Kidney tubule cell (primary cell): ENCODE measurements at places on chromosomes 1 and 21.

DNA sequence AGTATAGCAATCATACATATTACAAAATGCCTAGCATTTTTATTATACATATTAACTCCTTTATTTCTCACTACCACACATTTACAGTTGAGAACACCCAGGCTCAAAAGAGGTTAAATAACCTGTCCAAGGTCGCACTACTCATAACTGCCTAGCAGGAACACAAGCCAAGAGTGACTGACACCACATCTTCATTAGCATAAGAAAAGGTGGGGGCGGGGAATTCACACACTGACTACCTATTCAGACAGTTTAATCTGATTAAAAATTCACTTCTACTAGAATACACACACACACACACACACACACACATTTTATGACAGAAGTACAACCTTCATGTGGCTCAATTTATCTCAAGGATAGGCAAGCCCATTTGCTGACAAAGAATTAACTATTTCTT is 77.8 kb upstream of the CACHD1 start:
- no peak for DNase-seq

DNA sequence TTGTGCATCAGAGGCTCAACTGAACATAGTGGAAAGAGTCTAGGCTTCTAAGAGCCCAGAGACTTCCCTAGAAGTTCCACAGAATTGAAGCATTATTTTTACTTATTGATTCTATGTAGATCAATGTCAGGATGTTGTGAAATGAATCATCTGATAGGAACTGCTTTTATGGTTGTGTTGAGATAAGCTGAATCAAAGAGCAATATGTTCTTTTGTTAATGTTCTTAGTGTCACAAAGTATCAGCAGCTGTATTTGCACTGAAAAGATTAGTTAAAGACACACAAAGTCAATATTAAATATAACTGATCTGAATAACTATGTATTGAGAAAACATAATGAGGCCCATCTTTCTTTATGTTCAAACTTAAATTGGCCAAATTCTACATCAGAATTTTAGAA is 430.7 kb upstream of the ZRANB2 start:
- no peak for DNase-seq

GRCh38 chr1:115219927-115220326 is 118.1 kb downstream of the NGF start:
- DNase-seq = no peak

GRCh38 chr1:244971552-244972216 is 107.3 kb upstream of the HNRNPU start:
- no peak for DNase-seq
